ENCODE measurements at places on chromosomes 3 and 15.

- DNase-seq, result no peak
Measured at GRCh38 chr3:108098003-108098370, 7.2 kb upstream of the CD47 start.

- DNase-seq, result no peak
Measured at GRCh38 chr15:93152360-93152759, 63.3 kb upstream of the RGMA start.

- DNase-seq, result no peak
Measured at GRCh38 chr3:110579840-110580550, 491.6 kb upstream of the NECTIN3 start.

GRCh38 chr15:75672646-75673425 lies 25.1 kb downstream of the SNX33 start:
- DNase-seq, result no peak
